ENCODE measurements at places on chromosomes 2 and 18. TPM values are rescaled to one million over a fixed set of nuclear protein-coding genes. Genes with fewer than 3 reads are reported as not detected.

The FABP1 gene
- total RNA-seq, result not detected

The UGT1A5 gene
- not detected for total RNA-seq

The IGFBP2 gene
- 38.7 TPM for total RNA-seq

The GCKR gene
- 0.34 TPM for total RNA-seq

The CDH20 gene
- under 0.01 TPM for total RNA-seq

The PDE11A gene
- not detected for total RNA-seq

Measured in bronchus fibroblast of lung (primary cell).